NCI-H1694 treated with DMSO at 0.1 percent for 48 hours (cell line): ENCODE measurements at places on chromosomes 5 and 9.

GRCh38 chr5:172666251-172666650 is 25.2 kb downstream of the NEURL1B start:
- DNase-seq, result no peak

DNA sequence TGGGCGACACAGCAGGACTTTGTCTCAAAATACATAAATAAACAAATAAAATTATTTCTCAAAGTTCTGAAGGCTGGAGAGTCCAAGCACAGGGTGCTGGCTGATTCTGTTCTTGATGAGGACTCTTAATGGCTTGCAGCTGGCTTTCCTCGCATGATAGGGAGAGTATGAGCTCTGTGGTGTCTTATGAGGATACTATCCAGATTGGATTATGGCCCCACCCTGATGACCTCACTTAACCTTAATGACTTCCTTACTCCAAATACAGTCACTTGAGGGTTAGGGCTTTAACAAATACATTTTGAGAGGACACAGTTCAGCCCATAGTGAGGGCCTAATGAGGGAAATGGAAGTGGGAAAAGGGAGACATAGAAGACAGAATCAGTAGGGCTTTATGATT is 87.7 kb downstream of the FOCAD start:
- DNase-seq, result no peak

- no peak for DNase-seq
Observed at GRCh38 chr5:124193371-124193789, 553.1 kb downstream of the ZNF608 start.

DNA sequence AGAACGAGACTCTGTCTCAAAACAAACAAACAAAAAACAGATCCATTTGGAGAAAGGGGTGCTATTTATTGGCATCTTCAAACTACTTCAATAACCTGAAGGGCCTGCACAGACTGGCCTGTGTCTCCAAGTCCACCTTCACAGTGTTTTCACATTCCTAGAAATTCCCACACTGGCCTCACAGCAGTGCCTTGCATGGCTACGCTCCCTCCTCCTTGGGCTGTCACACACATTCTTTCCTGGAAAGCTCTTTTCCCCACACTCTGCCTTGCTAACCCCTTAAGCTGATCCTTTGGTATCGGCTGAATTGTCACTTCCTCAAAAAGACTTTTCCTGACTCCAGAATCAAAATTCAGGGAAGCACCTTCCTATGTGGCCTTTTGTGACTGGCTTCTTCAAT is 19.8 kb downstream of the FAM151B start:
- DNase-seq, result no peak

- no peak for DNase-seq
Observed at GRCh38 chr9:82583524-82583923, 479.4 kb downstream of the RASEF start.

DNA sequence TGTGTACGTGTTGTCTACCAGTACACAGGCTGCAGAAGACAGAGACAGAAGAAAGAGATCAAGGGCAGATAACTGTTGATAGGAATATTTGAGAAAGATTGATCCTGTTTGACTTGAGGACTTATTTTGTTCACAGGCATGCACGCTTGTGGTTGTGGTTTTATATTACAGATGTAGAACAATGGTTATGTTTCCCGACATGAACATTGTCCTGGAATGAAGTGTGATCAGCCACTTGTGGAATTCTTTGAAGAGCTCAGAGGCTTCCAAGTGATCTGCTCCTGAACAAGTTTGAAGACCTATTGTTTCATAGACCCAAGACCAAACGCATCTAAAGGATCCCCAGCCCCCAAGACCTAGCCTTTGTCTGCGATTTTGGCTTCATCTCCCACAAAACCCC is 13.7 kb downstream of the TEX53 start:
- DNase-seq, result no peak

- DNase-seq, result no peak
Observed at GRCh38 chr9:110536822-110537221, 42.7 kb downstream of the SVEP1 start.

GRCh38 chr9:127128341-127129072 is 6.1 kb upstream of the ANGPTL2 start:
- DNase-seq, result no peak

- no peak for DNase-seq
Observed at GRCh38 chr9:5389109-5389732, 48.5 kb downstream of the PLGRKT start.

DNA sequence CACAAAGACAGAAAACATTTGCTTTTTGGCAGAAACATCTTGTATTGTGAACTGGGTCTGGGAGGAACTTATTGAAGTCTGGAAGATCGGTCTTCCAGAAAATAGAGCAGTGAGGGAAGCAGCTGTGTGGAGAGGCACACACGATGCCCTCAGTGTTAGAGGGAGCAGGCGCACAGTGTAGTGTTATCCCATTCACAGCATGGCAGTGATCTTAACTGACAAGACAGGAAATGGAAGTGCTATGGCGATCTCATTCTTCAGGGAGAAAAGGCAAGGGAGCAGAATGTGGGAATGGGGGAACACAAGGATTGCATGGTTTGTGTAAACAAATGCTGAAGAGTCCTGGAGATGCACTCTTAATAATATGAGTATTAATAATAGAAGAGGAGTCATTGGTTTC is 161.0 kb downstream of the PBX3 start:
- DNase-seq, result no peak

GRCh38 chr5:64273276-64273675 is 107.6 kb downstream of the RNF180 start:
- DNase-seq, result no peak

- DNase-seq, result no peak
Observed at GRCh38 chr9:131706608-131706970, 33.3 kb downstream of the RAPGEF1 start.

DNA sequence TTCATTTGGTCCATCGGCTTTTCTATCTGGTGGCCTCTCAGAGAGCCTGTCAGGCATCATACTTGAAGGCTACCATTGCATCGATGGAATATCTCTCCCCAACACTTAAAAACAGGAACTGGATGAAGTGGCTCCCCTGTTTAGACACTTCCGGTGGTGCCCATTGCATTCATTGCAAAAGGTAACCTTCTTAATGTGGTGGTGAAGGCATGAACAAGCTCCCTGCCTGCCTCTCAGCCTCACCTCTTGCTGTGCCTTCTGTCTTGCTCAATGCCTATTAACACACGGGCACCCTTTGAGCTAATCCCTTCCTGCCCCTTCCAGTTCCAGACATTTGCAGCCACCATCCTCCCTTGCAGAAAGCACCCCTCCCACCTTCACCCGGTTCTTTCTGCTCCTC is 233.1 kb upstream of the MSX2 start:
- no peak for DNase-seq

GRCh38 chr9:134384811-134385479 is 58.7 kb downstream of the RXRA start:
- no peak for DNase-seq

GRCh38 chr9:89309166-89309565 is 1.8 kb upstream of the CKS2 start:
- DNase-seq, result no peak

DNA sequence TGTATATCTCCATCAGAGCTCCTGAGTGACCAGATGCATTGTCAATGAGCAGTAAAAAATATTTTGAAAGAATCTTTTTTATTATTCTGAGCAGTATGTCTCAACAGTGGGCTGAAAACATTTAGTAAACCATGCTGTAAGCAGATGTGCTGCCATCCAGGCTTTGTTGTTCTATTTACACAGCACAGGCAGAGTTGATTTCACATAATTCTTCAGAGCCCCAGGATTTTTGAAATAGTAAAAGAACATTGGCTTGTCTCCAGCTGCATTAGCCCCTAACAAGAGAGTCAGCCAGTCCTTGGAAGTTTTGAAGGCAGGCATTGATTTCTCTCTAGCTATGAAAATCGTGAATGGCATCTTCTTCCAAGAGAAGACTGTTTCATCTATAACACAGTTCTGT is 25.2 kb upstream of the ENTREP1 start:
- no peak for DNase-seq

DNA sequence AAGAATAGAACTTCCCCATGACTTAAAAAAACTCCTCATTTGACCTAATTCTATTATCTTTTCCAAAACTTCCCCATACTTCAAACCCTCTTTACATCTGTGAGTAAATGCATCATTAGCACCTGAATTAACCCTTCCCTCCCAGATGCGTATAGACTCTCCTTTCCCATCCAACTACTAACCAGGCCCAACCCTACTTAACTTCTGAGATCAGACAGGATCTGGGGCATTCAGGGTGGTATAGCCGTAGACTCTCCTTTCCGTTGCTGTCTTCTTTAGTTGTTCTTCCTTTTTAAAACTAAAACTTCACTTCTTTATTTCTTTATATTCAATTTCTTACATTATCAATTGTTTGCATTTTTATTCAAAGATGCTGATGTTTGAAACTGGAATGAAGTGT is 165.2 kb downstream of the SLCO4C1 start:
- no peak for DNase-seq

DNA sequence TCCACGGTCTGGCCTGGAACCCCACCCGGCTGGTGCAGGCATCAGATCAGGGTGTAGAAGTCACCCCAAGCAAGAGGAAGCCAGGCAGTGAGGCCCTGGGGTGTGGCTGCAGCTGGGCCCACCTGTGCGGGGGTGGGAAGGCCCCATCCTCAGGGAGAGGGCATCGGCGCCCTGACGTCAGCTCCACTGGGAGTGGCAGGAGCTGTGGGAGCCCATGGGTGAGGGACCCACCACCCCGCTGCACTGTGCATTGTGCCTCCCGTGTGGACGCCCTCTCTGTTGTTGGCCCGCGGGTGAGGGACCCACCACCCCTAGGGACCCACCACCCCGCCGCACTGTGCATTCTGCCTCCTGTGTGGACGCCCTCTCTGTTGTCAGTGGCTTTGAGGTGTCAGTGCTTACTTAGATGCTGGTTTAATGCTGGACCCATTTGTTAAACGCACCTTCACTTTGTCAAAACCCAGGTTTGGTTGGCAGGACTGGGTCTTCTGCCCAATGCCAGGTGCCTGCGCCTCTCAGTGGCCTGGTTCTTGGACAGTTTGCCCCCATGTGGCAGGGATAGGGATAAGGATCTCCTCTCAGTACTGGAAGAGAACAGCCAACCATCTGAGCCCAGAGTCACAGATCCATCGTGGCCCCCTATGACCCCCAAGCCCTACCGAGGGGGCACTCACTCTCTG is 6.9 kb upstream of the EXOC3 start:
- no peak for DNase-seq

- DNase-seq, result no peak
Observed at GRCh38 chr5:88732181-88732633, 150.8 kb downstream of the MEF2C start.

- DNase-seq, result peak; percentile 3
Observed at GRCh38 chr9:121073038-121073437, 1.7 kb upstream of the CNTRL start.

GRCh38 chr5:141848744-141849414 is 29.3 kb downstream of the PCDH1 start:
- peak; percentile 52 for DNase-seq

DNA sequence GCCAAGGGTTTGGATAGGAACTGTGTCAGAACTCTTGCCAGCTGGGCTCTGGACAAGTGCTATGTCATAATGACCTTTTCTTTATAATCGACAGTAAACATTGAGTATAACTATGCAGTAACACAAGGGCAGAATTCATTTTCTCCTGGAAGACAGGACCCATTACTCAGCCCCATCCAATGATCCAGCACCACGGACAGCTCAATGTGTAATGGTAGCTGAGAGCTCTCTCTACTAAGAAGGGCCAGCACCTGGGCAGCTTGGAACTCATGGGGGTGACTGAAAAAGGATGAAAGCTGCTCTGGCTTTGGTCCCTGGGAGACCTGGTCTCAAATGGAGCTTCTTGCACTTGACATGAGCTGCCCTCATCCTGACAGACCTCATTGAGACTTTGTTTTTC is 347.8 kb downstream of the TRIM32 start:
- no peak for DNase-seq

DNA sequence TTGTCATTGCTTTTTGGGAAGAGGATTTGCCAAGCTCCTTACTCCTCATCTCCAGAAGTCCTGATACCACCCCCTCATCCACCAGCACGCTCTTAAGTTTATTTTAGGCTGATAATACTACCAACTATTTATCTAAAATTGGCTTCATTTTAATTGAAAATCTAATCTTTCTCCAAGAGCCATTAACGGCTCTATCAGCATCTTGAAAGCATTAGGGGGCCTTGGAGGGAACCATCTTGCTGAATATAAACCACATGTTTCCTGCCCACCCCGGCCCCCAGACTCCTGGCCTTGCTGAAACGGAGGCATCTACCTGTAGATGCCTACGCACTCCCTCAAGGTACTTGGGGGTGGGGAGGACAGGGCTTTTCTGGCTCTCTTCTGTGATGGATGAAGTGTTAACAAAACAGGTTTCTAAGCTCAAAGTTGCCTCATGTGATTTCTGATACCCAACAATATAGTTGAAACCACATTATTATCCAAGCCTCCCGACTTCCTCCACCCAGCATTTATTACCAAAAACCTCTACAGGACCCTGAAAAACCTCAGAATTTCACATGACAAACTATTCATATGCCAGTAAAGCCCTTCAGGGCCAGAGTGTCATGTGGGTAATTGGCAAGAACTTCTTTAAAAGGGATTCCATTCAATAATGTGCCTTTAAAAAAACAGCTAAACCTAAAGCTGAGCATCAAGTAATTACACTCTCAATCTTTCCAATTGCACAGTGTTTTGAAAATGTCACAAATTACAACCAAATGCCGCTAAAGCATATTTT is 96.7 kb downstream of the SAXO1 start:
- no peak for DNase-seq

DNA sequence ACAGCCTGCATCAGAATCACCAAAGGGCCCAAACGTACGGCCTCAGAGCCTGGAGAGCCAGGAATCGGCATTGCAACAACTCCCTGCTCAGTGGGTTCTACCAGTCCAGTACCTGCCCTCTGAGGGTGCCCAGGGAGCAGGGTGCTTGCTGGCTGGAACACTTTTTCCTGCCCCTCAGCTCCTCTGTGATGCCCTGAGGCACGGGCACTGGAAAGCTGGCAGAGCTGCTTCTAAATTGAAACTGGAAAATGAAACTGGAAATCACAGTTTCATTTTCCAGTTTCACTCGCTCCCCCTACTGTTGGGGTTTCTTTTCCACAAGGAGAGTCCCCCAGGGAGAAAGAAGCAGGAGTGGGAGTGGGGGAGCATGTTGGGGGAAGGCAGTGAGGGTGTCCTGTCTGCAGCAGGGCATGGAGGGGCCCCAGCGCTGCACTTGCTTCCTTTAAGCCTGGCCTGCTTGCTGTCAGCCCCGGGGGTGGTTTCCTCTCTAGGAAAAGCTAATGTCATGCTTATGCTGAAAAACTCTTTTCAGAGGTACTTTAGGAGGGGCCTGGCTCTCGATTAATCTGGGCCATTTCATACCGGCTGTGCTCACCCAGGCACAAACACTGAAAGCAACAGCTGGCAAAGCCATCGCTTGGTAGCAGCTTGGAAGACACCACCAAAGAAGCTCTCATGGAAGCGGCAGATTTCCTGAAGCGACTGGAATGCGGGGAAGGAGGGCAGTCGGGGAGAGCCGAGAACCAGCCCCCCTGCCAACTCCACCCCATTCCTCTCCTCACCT is 26.2 kb downstream of the IRF1 start:
- peak; percentile 73 for DNase-seq

GRCh38 chr5:142056816-142057696 is 44.2 kb upstream of the GNPDA1 start:
- DNase-seq, result no peak

GRCh38 chr5:38369692-38370091 is 111.3 kb downstream of the EGFLAM start:
- DNase-seq, result no peak

GRCh38 chr9:29129763-29130162 is 1556.5 kb upstream of the C9orf72 start:
- peak; percentile 14 for DNase-seq
